Muscle of back (tissue), 13 donors: ENCODE measurements at places on chromosomes 2 and 18.
A peak's percentile ranks its signal among the peaks of the same experiment; 100 is the strongest.

DNA sequence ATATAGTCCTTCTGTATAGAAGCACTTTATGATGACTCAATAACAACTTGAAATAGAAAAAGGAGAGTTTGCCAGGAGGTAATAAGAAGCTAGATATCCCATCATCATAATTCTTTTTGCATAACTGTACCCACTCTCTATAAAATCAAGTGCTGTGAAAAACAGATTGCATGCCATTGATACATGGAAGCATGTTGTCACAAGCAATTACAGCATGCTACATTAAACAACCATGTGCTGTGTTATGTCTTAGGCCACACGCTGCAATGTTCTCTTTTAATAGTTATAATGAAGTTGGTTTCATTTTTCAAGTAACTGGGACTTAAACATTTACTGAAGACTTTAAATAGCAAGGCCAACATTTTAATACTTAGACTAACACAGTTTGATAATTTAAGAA is 264.2 kb downstream of the RPRM start:
- DNase-seq: no peak

- no peak for DNase-seq
Measured at GRCh38 chr2:15764683-15765011, 173.0 kb downstream of the DDX1 start.

DNA sequence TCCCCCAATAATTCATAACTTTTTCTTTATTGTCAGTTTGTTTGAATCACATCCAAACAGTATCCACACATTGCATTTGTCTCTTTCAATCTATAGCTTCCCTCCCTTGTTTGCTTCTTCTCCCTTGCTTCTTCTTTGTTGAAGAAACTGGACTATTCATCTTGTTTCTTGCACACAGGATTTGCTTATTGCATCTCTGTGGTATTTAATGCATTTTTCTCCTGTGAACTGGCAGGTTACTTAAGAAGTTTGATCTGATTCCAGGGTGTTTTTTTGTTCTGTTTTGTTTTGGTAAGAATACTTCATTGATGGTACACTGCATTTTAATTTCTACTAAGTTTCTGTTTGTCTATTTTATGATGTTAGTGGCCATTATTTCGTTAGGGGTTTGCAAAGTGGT is 166.8 kb downstream of the CAMKMT start:
- DNase-seq: no peak

GRCh38 chr2:71043531-71044407 is 24.7 kb upstream of the NAGK start:
- no peak for DNase-seq

GRCh38 chr2:181178823-181179412 is 198.5 kb downstream of the UBE2E3 start:
- no peak for DNase-seq

GRCh38 chr2:47516360-47517104 is 113.6 kb downstream of the MSH2 start:
- no peak for DNase-seq

DNA sequence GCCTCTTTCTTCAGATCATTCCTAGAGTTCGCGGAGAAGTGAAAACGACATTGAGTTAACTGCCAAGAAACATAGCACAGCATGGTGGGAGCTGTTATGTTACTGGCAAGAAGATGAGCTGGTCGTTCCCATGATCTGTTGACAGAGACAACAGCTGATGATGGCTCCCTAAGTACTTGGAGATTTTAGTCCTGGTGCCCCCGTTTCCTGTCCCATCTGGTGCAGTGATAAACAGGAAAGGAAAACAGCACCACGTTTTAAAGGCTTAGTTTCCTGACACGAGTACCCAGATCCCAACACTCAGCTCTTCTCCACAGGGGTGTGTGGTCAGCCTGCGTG is 56.4 kb upstream of the KCNG2 start:
- DNase-seq: no peak

- peak; percentile 73 for DNase-seq
Measured at GRCh38 chr2:79935771-79936657, 368.5 kb downstream of the LRRTM1 start.

- peak; percentile 71 for DNase-seq
Measured at GRCh38 chr2:166539340-166540162, 45.5 kb upstream of the SCN7A start.

- DNase-seq: no peak
Measured at GRCh38 chr2:46555011-46555410, 75.6 kb downstream of the TMEM247 start.

- DNase-seq: no peak
Measured at GRCh38 chr18:44599412-44599811, 81.3 kb upstream of the SETBP1 start.

- DNase-seq: no peak
Measured at GRCh38 chr18:31553800-31554199, 37.9 kb upstream of the TTR start.

- DNase-seq: no peak
Measured at GRCh38 chr2:162720559-162721271, 117.9 kb downstream of the KCNH7 start.

GRCh38 chr2:38751596-38752410 is 642 bp upstream of the SRSF7 start:
- no peak for DNase-seq

- DNase-seq: no peak
Measured at GRCh38 chr2:8441986-8442385, 239.9 kb upstream of the ID2 start.

GRCh38 chr2:30721241-30721640 is 86.0 kb downstream of the CAPN13 start:
- DNase-seq: no peak

GRCh38 chr2:219878516-219878915 is 251.1 kb downstream of the SLC4A3 start:
- DNase-seq: no peak

DNA sequence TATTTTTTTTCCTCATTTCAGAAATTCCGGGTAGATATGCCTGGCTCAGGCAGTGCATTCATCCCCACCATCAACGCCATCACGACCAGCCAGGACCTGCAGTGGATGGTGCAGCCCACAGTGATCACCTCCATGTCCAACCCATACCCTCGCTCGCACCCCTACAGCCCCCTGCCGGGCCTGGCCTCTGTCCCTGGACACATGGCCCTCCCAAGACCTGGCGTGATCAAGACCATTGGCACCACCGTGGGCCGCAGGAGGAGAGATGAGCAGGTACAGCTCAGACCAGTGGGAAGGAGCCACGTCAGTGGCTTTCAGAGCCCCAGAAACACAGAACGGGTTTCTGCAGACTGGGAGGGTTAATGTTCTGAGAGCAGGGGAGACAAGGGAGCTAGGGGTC is 11.4 kb downstream of the FOSL2 start:
- DNase-seq: no peak

DNA sequence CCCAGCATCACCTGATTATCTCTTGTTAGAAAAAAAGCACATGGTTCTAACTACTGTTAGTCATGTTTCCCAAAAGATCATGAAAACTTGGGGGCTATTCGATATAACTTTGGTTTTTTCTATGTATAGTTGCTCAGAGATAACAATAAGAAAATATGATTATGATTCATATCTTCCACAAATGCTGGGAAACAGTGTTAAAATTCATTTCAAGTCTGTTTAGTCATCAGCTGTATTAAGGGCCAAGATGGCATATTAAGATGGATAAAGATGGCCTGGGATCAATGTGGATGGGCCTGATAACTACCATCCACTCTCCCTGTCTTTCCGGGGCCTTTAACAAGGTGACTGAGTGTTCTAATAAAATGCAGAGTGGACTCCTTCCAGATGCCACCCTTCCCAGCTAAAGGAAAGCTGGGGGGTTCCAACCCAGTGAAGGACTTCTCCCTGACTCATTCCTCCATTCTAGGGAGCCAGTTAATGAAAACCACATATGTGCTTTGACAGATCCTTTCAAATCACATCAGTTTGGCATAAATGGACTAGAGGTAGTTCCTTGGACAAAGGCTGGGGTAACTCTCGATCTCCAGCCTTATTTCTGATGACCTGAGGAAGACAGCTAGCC is 221.6 kb downstream of the VAPA start:
- no peak for DNase-seq

- DNase-seq: no peak
Measured at GRCh38 chr2:14752295-14752694, 119.8 kb downstream of the LRATD1 start.

- no peak for DNase-seq
Measured at GRCh38 chr2:11562011-11562410, 28.2 kb downstream of the GREB1 start.

DNA sequence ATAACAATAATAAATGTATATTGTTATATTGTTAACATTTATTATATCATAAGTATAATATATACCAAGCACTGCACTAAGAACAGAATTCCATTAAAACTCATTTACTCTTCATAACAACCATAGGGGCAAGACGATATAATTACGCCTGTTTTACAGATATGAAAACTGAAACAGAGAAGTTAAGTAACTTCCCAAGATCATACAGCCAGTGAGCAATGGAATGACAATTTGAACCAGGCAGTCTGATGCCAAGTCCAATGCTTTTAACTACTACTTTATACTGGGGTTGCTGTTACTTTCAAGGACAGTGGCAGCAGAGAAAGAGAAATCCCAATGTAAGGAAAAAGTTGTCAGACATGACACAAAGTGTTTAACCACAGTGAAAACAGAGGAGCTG is 338.8 kb upstream of the ID2 start:
- DNase-seq: no peak

DNA sequence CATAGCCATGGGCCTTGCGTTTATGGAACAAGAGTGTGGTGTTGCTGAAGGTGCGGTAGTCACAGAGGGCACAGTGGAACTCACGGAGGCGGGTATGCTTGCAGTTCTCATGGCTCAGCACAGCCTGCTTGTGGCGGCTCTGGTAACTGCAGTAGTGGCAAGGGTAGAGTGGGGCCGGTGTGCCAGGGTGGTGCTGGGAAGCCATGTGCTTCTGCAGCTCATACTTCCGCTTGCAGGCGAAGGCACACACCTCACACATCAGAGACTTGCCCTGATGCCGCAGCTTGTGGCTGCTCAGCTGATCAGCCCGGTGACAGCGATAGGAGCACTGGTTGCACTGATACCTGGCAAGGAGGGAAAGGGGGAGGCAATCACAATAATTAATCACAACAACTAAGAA is 14.7 kb downstream of the ZNF142 start:
- DNase-seq: no peak
